Effector memory CD4-positive, alpha-beta T cell (primary cell): ENCODE measurements at places on chromosomes 13 and 19.

- H3K4me1 ChIP-seq = no peaks in the 10 kb centered on the region
- H3K36me3 ChIP-seq = no peaks in the 10 kb centered on the region
- H3K27ac ChIP-seq = no peak overlapping the region
- no peaks in the 10 kb centered on the region for H3K27me3 ChIP-seq
Observed at GRCh38 chr13:33415822-33416221, 130.3 kb upstream of the STARD13 start.

GRCh38 chr19:14404312-14404711 is 14.8 kb downstream of the DDX39A start:
- no peaks in the 10 kb centered on the region for H3K27me3 ChIP-seq
- H3K36me3 ChIP-seq = peaks cover 82% of the 10 kb centered on the region
- H3K4me1 ChIP-seq = peaks cover 2% of the 10 kb centered on the region
- no peak overlapping the region for H3K27ac ChIP-seq

DNA sequence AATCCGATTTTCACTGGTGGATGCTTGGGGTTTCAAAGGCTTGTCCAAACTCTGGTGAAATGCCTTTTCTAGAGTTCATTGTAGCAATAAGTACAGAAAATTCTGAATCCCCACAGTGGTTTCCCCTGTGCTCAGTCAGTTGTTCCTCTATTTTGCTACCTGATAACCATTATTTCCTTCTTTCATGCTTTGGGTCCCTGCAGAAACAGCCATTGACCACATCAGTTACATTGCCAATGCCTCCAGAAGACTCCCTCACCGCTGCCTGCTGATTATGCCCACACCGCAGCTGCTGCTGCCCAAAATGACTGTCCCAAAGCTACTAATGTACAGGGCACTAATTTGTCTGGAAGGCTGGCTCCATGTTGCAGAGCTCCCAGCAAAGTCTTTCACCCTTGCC is 517.3 kb downstream of the KLF12 start:
- no peak overlapping the region for H3K4me3 ChIP-seq
- peaks cover 1% of the 10 kb centered on the region for H3K4me1 ChIP-seq
- H3K27me3 ChIP-seq = no peaks in the 10 kb centered on the region
- H3K36me3 ChIP-seq = no peaks in the 10 kb centered on the region

- H3K4me1 ChIP-seq = no peaks in the 10 kb centered on the region
- no peak for DNase-seq
Observed at GRCh38 chr19:8262431-8262830, 45.7 kb downstream of the CD320 start.

DNA sequence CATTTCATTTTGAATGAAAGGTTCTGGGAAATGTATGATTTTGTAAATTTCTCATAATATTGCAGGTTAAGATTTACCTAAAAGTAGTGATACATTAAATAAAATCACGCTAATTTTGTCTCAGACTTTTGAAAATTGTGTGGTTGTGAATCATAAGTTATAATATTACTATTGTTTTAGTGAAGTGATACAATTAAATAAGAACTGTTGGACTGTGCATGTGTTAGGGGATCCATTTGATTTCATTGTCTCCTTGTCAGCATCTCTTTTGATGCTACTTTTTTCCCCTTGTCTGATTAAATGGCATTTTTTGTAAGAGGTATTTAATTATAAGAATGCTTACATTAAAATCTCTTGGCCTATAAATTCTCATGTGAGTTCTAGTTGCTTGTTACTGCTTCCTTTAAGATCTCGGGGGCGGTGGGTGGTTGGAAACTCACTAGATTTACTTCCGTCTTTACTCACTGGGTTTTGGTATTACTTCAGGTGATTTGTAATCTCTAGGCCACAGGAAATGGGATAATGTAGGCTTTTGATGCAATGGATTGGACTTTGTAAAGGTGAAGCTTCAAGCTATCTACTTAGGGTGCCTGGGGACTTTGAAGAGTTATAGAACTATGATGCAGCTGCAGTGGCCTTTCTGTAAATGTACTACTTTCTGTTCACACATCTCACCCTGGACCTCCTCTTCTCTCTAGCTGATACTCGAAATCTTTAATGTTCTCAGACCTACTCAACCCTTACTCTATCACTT is 66.5 kb downstream of the PAN3 start:
- DNase-seq = no peak
- H3K36me3 ChIP-seq = no peaks in the 10 kb centered on the region
- H3K27me3 ChIP-seq = no peaks in the 10 kb centered on the region
- no peak overlapping the region for H3K27ac ChIP-seq
- H3K4me1 ChIP-seq = no peaks in the 10 kb centered on the region
- H3K4me3 ChIP-seq = no peak overlapping the region

DNA sequence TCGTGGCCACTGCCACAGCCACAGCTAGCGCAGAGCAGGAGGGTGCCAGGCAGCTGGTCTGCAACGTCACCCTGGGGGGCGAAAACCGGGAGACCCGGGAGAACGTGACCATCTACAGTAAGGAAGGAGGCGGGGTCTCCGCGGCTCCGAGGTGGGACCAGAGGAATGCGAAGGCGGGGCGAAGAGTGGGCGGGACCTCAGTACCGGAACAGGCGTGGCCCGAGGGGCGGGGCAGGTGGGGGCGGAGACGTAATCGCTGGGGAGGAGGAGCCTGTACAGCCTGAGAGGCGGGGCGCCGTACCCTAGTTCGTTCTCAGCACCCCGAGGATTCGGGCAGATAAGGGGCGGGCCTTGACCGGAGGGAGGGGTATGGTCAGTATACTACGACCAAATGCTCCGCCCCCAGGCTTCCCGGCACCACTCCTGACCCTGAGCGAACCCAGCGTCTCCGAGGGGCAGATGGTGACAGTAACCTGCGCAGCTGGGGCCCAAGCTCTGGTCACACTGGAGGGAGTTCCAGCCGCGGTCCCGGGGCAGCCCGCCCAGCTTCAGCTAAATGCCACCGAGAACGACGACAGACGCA is 2.5 kb downstream of the ICAM5 start:
- H3K27me3 ChIP-seq = peaks cover 78% of the 10 kb centered on the region
- peaks cover 74% of the 10 kb centered on the region for H3K4me1 ChIP-seq
- H3K27ac ChIP-seq = no peak overlapping the region
- peak; percentile 61 for DNase-seq

DNA sequence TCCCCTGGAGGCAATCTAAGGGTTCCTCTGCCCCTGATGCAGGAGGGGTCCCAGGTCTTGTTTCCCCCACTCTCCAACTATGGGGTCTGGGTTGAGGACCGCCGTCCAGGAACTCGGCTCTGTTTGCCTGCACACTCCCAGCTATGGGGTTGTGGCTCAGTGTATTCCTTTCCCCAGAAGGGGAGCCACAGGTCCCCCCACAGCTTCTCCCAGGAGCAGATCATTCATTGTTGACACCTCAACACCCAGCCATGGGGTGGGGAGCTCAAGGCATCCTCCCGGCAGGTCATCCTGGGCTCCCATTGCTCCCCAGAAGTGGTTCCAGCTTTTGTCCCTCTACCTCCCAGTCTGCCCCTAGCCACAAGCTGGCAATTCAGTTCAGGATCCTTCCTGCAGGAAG is 975 bp downstream of the ZNF358 start:
- H3K27me3 ChIP-seq = peaks cover 3% of the 10 kb centered on the region
- H3K36me3 ChIP-seq = no peaks in the 10 kb centered on the region
- H3K4me1 ChIP-seq = peaks cover 3% of the 10 kb centered on the region
- no peak overlapping the region for H3K27ac ChIP-seq

GRCh38 chr13:48505012-48505411 is 27.9 kb downstream of the RCBTB2 start:
- no peaks in the 10 kb centered on the region for H3K27me3 ChIP-seq
- peak overlapping the region; percentile 63 for H3K27ac ChIP-seq
- H3K36me3 ChIP-seq = no peaks in the 10 kb centered on the region
- no peak for DNase-seq
- no peak overlapping the region for H3K4me3 ChIP-seq
- peaks cover 33% of the 10 kb centered on the region for H3K4me1 ChIP-seq

DNA sequence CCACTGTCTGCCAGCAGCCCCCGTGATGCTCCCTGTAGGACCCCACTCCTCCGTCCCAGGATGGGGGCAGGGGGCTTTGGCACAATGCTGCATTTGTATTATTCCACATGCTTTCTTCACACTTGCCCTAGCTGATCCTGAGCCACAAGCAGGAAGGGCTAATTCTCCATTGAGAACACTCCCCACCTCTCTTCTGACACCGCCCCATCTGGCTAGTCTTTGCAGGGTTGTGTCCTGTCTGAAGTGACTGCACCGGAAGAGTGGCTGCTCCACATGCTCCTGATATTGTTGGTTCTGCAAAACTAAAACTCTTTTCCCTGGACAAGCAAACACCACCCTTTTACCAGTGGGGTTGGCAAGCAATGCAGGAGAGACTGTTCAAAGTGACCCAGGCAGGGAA is 18.0 kb downstream of the ZNF574 start:
- no peak for DNase-seq
- no peak overlapping the region for H3K4me3 ChIP-seq
- H3K36me3 ChIP-seq = peaks cover 49% of the 10 kb centered on the region
- H3K27ac ChIP-seq = no peak overlapping the region
- H3K4me1 ChIP-seq = peaks cover 2% of the 10 kb centered on the region

DNA sequence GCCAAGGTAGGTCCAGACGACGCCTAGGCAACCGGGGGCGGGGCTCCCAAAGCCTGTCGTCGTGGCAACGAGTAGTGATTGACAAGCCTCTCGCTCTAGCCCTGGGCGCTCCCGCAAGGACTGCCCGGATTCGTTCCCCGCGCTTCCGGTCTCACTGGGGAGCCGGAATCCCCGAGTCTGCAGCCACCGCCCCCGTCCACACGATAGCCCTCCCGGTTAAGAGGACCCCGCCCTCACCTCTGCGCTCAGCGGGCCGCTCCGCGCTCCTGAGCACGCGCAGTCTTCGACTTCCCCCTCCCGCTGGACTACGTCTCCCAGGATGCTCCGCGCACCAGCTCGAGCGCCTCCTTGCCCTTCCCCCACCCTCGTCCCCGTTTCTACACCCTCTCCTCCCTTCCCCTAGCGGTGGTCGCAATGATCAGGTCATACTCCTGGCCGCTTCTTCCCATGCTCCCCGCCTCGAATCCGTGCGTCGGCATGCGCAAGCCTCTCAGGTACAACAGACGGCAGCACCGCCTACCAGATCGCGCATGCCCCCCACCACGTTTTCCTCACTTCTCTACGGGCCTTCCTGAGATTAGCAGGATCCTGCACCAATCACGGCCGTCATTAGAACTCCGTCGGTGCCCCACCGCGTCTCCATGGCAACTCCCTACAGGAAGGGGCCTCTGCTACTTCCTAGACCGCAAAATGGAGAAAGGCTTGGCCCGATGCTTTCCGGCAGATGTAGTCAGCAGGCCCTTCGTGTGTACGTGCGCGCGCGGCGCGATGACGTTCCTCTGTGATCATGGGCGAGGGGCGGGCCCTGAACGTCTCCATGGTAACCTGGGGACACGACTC is at the start of gene MZF1:
MZF1 (minus strand) TSS at position 518 of the 840 bp plus-strand sequence. CDS start 1,946 bp downstream, outside the sequence.
- H3K36me3 ChIP-seq = peaks cover 4% of the 10 kb centered on the region
- DNase-seq = peak; percentile 100
- peak within 1 kb of the TSS; percentile 68 for H3K4me3 ChIP-seq
- peak within 1 kb of the TSS; percentile 99 for H3K27ac ChIP-seq
- no peaks in the 10 kb centered on the region for H3K27me3 ChIP-seq

GRCh38 chr13:42649141-42649540 is 75.2 kb downstream of the TNFSF11 start:
- H3K27me3 ChIP-seq = peaks cover 10% of the 10 kb centered on the region
- DNase-seq = no peak
- no peaks in the 10 kb centered on the region for H3K4me1 ChIP-seq
- H3K4me3 ChIP-seq = no peak overlapping the region
- H3K36me3 ChIP-seq = no peaks in the 10 kb centered on the region

DNA sequence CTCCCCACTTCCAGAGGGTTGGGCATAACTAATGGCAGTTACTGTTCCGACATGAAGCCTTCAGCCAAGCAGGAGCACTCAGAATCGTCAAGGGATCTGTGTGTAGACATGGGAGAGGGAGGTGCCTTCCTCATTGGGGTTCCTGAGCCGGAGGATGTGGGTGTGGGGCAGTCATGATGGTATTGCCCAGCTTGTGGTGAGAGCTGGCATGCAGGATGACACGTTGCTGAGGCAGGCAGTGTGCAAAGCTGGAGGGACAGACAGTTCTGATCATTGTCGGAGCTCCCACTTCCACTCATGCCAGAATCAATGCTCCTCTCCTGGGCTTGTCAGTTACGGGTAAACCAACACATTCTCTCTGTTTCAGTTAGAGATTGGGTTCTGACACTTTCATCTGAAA is 83.9 kb upstream of the TSC22D1 start:
- H3K36me3 ChIP-seq = no peaks in the 10 kb centered on the region
- no peaks in the 10 kb centered on the region for H3K27me3 ChIP-seq
- no peak for DNase-seq
- no peak overlapping the region for H3K27ac ChIP-seq

GRCh38 chr13:73900591-73900990 is 233.6 kb downstream of the KLF12 start:
- no peaks in the 10 kb centered on the region for H3K4me1 ChIP-seq
- no peaks in the 10 kb centered on the region for H3K36me3 ChIP-seq
- no peaks in the 10 kb centered on the region for H3K27me3 ChIP-seq
- no peak for DNase-seq
- no peak overlapping the region for H3K4me3 ChIP-seq

DNA sequence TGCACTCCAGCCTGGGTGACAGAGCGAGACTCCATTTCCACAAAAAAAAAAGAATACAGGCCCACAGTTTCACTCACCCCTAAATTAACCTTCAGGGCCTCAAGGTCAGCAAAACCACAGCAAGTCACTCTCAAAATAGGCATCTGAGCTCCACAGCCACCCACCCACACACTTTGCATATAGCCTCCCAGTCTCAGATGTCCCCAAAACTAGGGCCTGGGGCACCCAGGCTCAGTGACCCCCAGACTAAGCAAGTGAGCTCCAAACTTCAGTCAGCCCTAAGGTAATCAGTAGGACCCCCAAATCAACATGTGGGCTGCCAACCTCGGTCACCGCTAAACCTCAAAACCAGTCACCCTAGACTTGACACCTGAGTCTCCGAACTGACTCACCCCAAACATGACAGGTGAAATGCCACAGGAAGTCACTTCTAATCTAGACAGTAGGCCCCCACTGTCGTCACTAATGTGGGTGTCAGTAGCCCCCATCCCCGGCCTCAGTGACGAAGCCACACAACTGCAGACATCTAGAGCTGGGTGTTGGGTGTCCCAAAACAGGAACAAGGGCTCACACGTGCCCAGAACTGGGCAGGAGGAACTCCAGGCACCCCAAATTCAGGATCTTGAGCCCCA is 13.9 kb downstream of the RABAC1 start:
- no peaks in the 10 kb centered on the region for H3K27me3 ChIP-seq
- H3K27ac ChIP-seq = peak overlapping the region; percentile 67
- DNase-seq = peak; percentile 92
- no peaks in the 10 kb centered on the region for H3K36me3 ChIP-seq
- no peak overlapping the region for H3K4me3 ChIP-seq
- peaks cover 37% of the 10 kb centered on the region for H3K4me1 ChIP-seq
